ENCODE measurements at places on chromosomes 5 and 9.

DNA sequence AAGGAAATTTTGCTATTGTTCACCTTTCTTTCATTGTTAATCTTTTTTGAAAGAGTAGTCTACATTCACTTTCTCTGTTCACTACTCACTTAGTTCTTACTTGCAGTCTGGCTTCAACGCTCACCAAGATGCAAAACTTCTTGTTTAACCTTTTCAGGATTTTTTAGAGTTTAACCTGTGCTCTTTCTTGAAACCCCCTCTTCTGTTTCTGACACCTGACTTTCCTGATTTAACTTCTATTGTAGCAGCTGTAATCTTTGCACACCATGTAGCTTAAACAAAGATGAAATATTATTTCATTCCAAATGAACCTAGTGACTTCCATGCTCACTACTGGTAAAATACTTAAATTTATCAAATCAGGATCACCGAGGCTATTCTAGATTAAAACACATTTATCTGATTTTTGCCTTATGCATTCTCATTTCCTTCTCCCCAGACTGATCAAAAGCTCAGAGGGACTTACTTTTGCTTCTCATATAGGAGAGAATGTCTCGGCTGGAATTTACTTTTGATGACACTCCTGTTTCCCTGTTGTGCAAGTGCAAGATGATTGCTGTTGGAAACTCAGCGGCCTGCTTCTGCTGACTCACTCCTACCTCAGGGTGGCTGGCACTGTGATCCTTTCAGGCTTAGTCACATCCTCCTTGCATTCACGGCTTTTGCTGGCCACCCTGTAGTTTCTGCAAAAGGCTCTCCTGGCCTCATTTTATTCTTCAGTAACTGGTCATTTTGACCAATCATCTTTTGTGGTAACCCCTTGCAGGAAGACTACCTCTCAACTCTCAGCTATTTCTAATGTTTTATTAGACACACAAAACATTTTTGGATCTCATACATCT, 109.3 kb upstream of the IFNE start:
- peak; percentile 90 for DNase-seq

- no peak for DNase-seq
Measured at GRCh38 chr5:41219658-41220269, 6.4 kb upstream of the C6 start.

GRCh38 chr5:84983093-84983492, 598.4 kb upstream of the EDIL3 start:
- DNase-seq = no peak

DNA sequence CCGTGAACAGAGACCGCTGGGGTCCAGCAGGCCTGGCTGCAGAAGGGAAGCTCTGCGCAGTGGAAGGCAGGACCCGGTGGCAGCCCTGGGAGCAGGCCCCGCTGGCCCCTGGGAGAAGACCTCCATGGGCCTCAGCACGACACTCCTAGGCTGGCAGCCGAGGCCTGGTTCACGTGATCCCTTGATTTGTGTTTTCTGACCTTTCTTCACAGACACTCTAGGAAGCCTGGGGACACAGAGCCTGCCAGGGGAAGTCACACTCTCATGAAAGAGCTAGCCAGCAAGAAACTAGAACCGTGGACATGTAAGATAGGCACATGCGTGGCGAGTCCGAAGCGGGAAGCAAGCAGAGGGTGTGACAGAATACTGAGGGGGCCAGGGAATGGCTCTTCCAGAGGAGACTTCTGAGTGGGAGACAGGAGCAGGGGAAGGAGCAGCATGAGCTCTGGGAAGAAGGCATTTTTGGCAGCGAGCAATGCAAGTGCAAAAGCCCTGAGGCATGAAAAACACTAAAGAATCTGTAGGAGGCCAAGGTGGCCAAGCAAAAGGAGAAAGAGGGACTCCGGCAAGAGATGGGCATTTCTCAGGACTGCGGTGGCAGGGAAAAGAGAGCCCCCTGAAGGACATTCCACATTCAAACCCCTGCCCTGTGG, 26.6 kb upstream of the IL17B start:
- peak; percentile 59 for DNase-seq

DNA sequence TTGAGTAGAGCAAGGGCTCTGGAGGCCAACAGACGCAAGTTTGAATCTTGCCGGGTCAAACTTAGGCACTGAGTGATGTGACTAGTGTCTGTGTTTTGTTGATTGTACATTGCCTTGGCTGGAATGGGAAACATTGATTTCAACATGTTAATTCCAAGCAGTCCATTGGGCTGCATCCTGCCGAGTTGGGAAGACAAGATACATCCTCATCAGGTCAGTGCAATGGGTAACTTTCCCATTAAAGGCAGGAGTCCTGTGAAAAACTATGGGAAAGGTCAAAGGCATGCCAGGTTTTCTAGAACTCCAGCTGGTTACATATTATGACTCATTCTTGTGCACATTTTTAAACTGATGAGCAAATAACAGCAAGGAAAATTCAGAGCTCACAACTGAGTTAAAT, 126.5 kb upstream of the ABCA1 start:
- peak; percentile 78 for DNase-seq

DNA sequence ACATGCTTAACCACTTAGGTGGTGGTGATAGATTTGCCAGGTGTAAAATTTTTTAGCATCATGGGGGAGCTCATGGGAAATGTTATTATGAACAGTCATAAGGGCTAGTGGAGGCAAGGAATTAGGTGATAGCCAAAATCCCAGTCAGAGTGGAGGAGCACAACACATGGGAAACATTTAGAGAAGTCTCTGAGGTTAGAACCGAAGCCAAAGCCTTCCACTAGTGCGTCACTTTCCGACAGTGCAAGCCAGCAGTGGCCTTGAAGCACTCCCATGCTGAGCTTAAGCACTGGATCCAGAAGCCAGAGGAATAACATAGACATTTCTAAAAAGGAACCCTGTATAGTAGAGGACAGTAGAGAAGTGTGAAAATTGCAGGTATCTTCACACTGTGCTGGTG, 101.5 kb upstream of the SNX2 start:
- DNase-seq = no peak
